ENCODE measurements at places on chromosomes 11 and 22.

DNA sequence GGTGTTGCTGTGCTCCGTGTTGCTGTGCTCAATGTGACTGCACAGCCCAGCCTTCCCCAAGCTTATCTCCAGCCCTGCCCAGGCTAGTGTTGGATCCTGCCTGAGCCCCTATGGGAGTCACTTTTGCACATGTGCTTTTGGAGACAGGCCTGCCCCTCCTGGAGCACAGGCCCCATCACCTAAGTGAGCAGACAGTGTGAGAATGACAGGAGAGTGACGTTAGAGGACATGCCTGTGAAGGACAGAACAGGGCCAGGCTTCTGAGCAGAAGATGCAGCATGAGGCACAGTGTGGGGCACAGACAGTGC lies 36.6 kb upstream of the SUSD2 start:
- no peak for DNase-seq

DNA sequence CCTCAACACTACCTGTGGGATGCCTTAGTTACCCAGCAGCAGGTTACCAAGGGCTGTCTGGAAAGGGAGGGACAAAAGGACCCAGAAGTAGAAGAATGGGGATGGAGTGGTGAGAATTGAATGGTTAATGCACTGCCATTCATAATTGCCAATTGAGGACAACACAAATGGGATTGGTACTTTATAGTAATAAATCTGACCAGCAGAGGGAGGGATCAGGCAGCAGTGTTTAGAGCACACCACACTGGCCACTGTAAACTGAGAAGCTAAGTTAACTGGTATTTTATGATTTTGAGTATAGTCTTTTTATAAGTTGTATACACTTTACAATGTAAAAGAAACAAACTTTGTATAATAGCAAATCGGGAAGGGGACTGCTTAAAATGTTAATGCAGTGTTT lies 10.7 kb downstream of the TBRG1 start:
- no peak for DNase-seq

GRCh38 chr11:14237444-14237961 lies 121.5 kb downstream of the RRAS2 start:
- no peak for DNase-seq

DNA sequence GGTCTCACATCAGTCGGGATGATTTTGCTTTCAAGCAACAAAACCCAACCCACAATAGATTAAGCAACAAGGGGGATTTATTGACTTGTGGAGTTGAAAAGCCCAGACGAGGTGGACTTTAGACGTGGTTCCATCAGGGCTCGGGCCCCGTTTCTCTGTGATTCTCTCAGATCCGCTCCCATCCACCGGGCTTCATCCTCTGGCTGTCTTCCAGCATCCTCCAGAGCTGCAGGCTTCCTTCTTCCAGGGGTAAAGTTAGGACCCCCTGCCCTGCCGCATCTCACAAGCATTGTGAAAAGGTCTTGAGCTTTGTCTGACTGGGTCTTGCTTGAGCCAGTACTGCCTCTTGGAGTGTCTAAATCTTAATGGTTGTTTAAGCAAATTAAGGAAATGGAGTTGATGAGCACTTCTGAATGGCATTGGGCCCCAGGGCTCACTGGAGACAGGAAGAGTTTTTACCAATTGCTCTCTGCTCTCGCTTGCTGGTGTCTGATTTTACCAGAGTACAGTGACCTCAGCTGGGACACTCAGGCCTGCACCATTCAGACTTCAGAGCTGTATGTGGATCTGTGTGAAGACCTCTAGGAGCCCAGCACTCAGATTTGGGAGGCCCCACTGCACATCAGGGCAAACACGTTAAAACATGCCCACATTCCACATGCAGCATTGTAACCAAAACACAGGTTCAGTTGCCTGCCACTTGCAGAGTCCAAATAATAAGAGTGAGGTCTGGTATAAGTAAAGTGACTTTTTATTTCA lies 13.5 kb upstream of the FTH1 start:
- DNase-seq = no peak

Measured in fibroblast of upper back skin (primary cell).